ENCODE measurements at places on chromosomes 3 and 15.
A peak's percentile ranks its signal among the peaks of the same experiment; 100 is the strongest.

DNA sequence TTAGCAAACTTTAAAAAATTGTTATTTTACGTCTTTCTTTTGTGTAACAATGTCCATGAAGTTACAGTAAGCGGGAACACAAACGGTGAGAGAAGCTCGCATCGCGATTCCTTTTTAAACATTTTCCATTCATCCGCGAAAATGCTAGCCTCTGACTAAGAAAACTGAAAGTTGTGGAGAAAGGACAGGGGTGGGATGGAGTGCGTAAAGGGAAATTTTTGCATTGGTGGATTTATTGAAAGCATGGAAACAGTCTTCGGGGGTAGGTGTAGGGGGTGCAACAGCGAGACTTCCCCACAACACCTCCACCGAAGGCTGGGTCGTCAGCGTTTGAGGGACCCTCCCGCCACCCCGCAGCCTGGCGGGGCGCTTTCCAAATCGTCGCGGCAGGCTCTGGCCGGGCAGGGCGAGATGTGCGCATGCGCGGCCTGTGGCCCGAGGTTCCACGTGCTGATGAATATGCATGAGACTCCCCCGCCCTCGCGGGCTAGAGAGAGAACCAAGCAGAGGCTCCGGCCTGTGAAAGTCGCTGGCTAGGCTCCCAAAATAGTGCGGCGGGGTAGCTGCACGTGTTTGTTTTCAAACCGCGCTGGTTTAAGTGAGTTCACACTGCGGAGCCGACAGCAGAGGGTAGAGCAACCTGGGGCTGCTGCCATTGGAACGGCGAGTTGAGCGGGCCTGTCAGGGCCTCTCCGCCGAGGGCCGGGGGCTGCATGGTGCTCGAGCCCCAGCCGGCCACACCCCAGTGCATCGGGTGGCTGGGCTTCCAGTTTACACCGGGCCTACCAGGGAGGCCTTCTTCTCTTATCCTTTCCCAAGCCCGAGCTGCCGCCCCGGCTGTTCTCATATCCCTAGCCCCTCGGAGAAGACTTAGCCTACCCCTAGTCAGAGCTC lies 9.9 kb downstream of the ZIC1 start:
- DNase-seq = peak; percentile 91

DNA sequence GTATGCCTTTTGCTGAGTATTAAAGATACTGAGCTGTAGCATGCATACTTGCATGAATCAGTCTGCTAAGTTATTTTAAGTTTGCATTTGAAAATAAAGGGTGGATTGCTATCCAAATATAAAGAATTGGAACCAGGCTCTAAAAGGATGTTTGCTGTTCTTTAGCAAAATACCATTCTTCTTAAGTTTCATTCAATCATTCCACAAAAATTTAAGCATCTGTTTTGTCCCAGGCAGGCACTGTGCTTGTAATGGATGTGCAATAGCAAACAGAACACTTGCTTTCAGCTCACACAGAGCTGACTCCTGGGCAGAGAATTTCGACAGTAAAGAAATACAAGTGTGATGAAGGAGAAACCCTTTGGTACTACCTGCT lies 151.1 kb downstream of the PGPEP1L start:
- no peak for DNase-seq

DNA sequence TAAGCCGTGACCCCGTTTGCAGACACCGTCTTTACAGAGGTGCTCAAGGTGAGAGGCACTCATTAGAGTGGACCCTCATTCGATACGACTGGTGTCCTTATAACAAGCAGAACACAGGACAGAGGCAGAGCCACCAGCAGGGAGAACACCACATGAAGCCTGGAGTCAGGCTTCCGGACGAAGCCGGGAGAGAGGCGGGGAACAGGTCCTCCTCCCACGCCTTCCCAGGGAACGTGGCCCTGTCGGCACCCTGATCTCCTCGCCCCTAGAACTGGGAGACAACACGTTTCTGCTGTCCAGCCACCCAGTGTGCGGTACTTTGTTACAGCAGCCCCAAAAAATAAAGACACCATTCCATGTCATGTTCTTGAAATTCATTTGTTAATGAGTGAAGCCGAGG lies 33.6 kb downstream of the ZDHHC19 start:
- DNase-seq = no peak

GRCh38 chr3:21645121-21645897 lies 105.7 kb downstream of the ZNF385D start:
- peak; percentile 9 for DNase-seq

DNA sequence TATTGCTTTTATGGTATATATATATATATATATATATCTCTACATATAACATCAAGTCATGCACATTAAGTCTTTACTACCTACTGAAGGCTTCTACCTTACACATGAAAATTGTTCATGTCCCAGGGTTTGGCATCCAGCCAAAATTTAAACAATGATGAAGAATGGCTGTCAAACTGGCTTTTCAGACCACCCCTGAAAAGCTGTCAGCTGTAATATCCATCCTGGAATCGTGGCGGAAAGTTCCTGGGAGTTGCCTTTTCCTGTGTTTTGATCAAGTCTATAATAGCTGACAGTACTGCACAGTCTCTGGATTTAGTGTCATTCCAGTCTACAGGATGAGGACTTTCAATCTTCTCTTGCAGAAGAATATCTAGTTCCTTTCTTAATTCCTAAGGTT lies 48.3 kb downstream of the DHX36 start:
- no peak for DNase-seq

GRCh38 chr15:70770863-70771262 lies 7.5 kb upstream of the UACA start:
- no peak for DNase-seq

All from anterior cingulate cortex (tissue), 58 donors.